Aorta (tissue), 5 donors: ENCODE measurements at places on chromosomes 13 and 19. TPM values are rescaled to one million over a fixed set of nuclear protein-coding genes. Genes with fewer than 3 reads are reported as not detected.

- no peak for DNase-seq
Measured at GRCh38 chr19:47284324-47284899, 9.7 kb downstream of the INAFM1 start.

DNA sequence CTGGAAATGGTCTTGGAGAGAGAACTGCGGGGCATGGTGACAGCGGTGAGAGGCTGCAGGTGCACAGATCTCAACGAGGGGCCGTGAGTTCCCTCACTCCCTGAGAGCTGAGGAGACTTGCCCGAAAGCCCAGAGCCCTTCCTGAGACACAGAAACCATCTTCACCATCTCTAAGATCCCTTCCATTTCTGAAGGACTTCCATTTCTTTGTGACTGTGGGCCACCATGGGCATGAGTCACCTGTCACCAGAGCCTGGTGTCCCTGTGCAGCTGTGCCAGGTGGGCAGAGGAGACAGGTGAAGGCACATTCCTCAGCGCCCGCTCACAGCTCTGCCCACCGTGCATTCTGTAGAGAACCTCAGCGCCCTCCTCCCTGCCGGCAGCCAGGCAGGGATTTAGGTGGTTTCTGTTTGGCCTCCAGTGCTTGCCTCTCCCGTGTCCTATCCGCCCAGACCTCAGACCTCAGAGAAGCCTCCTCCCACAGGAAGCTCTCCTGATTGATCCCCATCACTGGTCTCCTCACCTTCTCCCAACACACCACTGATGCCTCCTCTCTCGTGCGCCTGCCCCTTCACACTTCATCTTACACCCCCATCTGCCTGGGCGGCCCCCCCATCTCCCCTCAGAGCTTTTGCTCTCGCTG is 24.2 kb downstream of the SH3GL1 start:
- no peak for DNase-seq

DNA sequence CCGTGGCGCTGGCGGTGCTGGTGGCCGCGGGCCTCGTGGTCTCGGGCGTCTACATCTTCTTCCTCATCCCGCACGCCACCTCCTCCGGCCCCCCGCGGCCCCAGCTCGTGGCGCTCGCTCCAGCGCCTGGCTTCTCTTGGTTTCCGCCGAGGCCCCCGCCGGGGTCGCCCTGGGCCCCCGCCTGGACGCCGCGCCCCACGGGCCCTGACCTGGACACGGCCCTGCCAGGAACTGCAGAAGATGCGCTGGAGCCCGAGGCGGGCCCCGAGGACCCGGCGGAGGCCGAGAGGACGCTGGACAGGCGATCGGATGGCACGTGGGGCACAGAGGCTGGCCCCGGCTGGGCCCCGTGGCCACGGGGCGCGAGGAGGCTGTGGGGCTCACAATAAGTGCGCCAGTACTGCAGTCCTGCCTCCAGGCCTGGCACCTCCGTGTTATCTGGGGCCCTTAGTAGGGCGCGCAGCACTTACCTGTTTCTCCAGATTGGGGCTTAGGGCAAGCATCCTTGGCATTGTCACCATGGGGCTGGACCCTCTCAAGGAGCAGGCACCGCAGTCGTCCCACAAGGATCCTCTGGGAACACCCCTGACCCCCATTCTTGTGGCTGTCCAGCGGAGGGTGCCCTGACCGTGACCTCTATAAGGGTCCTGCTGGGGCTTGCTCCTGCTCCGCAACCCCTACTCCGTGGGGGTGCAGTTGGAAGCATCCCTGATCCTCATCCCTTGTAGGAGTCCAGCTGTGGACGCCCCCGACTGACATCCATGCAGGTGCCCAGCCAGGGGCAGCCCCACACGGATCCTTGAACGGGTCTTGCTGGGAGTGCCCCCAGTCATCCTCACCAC is 1.5 kb downstream of the RNF225 start:
- peak; percentile 38 for DNase-seq

DNA sequence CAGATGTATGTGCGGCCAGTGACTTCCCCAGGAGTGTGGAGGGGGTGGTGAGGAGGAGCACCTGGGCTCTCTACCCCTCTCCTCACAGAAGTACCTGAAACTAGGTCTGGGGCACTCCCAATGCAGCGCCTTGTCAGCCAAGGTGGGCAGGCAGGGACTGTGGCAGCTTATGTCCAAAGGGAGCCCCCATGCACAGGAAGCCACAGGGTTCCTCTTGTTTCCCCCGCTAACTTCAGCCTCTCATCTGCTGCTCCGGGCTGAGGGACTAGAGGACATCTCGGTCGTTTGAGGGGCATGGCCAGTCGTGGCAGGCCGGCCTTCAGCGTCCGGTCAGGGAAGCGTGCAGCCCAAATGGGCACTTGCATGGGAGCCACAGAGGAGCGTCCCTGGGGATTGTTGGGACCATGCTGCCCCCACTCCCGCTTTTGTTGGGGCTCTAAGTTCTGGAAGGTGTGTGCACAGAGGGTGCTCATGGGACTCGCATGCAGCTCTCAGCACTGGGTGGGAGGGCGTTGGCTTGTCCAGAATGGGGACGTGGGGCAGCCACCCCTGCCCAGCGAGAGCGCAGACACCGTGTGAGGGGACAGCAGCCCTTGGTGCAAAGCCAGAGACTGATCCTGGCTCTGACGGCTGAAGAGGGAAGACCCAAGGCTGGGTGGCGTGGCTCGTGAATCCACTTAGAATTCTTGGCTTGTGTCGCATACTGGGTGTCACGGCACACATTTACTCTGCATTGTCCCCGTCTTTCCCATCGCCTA is 16.6 kb upstream of the NPAS1 start:
- no peak for DNase-seq

DNA sequence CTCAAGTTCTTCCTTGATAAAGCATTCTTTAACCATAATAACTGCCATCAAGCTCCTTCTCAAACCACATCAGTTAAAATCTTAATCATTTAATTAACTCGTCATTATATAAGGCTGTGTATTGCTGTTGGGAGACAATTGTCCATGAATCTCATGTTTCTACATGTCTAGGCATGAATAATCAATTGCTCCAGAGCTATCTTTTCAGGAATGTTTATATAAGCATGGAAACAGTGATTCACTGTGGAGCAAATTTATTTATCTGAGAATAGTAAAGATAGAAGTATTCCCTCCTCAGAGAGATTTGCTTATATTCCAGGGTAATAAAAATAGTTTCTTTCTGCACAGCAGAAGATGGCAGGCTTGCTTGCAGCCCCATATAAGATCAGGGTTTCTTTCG is 71.1 kb downstream of the CBY2 start:
- no peak for DNase-seq

The LHFPL6 gene
- 58.1 TPM for polyA plus RNA-seq

The DPF1 gene
- polyA plus RNA-seq: 0.72 TPM

The MAMSTR gene
- polyA plus RNA-seq: 3.3 TPM

The COL4A1 gene
- 73.3 TPM for polyA plus RNA-seq

The RYR1 gene
- 1.3 TPM for polyA plus RNA-seq

The PNMA8B gene
- polyA plus RNA-seq: 0.75 TPM
